ENCODE measurements at places on chromosomes 16 and 17.

GRCh38 chr16:23395732-23396131 lies 57.3 kb downstream of the COG7 start:
- no peak for DNase-seq

- no peak for DNase-seq
Observed at GRCh38 chr17:79538291-79538690, 72.6 kb downstream of the RBFOX3 start.

DNA sequence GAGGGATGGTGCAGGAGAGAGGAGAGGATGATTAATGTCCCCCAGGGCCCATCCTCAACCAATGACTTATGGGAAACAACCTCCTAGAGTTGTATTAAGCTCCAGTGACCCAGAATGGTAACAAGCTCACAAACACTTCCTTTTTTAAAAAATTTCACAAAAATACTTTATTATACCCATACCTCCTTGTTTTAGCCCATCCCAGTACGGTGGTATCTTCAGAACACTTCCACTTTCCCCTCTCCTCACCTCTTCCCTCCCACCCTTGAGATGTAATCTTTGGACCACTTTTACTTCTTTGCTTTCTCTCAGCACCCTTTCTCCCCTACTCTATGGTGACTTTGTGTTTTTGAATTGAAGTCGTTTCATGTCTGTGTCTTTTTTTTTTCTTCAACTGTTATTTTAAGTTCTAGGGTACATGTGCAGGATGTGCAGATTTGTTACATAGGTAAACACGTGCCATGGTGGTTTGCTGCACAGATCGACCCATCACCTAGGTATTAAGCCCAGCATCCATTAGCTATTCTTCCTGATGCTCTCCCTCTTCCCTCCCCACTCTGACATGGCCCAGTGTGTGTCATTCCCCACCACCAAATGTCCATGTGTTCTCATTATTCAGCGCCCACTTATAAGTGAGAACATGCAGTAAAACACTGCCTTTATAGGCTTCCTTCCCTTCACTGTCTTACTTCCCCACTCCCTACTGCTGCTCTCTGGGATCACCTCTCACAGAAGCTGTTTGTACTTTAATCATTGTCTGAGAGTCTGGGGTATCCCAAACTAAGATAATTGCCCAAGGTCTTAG lies 124.5 kb downstream of the PRKCB start:
- DNase-seq, result peak; percentile 14

- peak; percentile 20 for DNase-seq
Observed at GRCh38 chr16:69465083-69465721, 40.8 kb downstream of the CYB5B start.

- no peak for DNase-seq
Observed at GRCh38 chr16:68487669-68488068, 39.4 kb upstream of the SMPD3 start.

DNA sequence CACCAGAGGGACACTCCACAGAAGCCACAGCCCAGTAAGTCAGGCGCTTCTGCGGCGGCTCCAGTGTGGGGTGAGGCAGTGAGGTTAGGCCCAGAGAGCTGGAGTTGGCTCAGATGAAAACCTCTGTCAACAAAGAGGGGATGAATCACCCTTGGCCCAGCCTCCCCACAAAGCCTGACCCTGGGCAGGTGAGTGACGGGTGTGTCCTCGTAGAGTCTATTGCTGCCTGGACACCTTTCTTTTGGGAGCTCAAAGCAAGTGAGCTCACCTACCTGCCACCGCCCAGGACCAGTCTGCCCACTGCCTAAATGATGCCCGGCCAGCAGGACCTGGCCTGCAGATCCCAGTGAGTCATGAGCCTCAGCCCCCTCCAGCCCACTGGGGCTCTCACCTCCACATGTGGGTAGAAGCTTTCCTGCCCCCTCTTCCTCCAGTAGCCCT lies 24.9 kb upstream of the DBNDD1 start:
- no peak for DNase-seq

DNA sequence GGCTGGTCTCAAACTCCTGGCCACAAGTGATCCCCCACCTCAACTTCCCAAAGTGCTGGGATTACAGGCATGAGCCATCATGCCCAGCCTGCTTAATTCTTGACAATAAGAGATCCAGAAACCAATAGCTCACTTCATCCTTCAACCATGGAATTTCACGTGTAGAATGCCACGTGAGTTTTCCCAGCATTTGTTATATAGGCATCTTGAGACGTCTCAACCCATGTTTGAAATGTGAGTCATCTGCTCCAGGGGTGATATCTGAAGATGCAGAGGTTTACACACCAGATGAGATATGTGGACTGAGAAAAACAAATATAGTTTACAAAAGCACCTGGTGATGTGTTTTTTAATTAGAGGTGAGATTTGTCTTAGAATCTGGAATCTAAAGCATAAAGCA lies 7.1 kb downstream of the TEKT3 start:
- DNase-seq, result no peak

DNA sequence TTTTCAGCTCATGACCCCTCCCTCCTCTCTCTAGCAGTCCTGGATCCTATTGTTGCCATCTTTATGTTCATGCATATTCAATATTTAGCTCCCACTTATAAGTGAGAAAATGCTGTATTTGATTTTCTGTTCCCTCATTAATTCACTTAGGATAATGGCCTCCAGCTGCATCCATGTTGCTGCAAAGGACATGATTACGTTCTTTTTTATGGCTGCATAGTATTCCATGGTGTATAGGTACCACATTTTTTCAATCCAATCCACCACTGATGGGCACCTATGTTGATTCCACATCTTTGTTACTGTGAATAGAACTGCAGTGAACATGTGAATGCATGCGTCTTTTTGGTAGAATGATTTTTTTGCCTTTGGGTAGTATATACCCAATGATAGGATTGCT lies 188.4 kb downstream of the FOXL1 start:
- no peak for DNase-seq

- DNase-seq, result no peak
Observed at GRCh38 chr17:6695051-6695450, 18.1 kb downstream of the SLC13A5 start.

DNA sequence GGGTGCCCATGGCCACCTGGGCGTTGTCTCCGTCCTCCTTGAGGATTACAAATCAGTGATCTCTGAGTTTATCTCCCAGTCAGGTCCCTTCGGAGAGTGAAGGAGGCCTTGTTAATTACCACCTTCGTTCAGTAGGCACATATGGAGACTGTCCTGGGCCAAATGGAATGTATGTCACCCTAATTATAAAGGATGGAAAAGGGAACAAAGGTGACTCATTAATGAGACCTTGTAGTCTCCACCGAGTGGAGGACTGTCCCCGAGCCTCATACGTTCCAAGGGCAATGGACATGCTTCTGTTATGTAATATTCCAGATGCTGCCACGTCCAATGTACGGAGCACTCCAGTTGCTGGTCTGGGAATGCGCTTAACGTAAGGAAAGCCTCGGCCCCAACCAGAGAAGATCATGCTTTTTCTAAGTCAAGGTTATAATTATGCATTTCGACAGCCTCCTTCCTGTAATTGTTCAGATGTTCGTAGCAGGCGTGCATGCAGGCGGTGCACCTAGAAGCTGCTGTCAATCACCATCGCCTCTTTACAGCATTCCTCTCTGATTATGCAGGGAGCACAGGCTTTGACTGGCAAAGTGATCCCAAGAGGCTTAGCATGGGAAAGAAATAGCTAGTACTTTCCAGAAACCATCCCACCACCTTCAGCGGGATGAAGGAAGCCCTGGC lies 22.4 kb upstream of the SEC14L1 start:
- DNase-seq, result no peak

- DNase-seq, result no peak
Observed at GRCh38 chr16:15954814-15955151, 5.4 kb downstream of the ABCC1 start.

DNA sequence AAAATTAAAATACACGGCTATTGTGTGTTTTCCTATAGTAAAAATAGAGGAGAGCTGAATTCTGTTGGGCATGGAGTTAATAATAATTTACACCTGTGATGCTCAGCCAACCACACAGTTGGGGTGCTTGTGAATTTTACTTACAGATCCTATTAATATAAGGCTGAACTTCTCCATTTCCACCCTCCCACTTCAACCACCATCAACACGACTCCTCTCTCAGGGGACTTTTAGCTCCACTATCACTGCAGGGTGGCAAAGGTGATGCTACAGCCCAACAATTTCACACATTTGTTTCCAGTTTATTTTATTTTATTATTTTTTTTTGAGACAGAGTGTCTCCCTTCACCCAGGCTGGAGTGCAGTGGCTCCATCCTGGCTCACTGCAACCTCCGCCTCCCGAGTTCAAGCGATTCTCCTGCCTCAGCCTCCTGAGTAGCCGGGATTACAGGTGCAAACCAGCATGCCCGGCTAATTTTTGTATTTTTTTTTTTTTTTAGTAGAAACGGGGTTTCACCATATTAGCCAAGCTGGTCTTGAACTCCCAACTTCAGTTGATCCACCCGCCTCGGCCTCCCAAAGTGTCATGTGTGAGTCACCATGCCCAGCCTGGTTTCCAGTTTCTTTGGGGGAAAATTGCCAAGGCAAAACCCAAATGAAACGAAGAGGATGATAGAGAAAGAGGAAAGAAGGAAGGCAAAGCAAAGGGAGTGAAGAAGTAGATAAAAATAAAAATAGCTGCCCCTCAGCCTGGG lies 57.9 kb downstream of the GNA13 start:
- no peak for DNase-seq

- DNase-seq, result no peak
Observed at GRCh38 chr17:51778842-51779241, 379.7 kb downstream of the CA10 start.

GRCh38 chr17:10394201-10394887 lies 21.5 kb upstream of the MYH13 start:
- no peak for DNase-seq

GRCh38 chr17:13635951-13636350 lies 34.2 kb upstream of the HS3ST3A1 start:
- DNase-seq, result no peak

DNA sequence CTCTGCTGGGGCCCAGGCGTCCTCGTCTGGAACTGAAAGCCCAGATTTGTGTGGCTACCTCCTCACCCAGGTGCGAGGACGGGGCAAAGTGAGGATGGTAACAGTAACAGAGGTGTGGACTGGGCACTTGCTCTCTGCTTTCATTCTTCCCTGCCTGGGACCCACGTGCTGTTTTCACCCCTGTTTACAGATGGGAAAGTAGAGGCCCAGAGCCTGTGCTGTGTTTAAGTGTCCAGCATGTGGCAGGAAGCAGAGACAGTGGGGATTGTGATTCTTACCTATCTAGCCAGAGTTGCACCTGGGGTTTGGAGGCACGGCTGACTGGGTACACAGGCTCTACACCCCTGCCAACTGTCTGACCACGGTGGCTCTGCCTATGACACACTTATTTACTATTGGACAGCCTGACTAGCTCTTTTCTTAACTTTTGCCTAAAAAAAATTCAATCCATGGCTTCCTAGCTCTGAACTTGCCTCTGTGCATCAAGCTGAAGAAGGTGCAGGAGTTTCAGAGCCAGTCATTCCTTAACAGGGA lies 155.4 kb downstream of the CLEC16A start:
- no peak for DNase-seq

GRCh38 chr17:80888276-80889160 lies 103.1 kb upstream of the CHMP6 start:
- DNase-seq, result no peak

GRCh38 chr16:23258919-23259237 lies 43.2 kb upstream of the SCNN1B start:
- DNase-seq, result no peak

- no peak for DNase-seq
Observed at GRCh38 chr16:4087099-4087885, 28.9 kb downstream of the ADCY9 start.

DNA sequence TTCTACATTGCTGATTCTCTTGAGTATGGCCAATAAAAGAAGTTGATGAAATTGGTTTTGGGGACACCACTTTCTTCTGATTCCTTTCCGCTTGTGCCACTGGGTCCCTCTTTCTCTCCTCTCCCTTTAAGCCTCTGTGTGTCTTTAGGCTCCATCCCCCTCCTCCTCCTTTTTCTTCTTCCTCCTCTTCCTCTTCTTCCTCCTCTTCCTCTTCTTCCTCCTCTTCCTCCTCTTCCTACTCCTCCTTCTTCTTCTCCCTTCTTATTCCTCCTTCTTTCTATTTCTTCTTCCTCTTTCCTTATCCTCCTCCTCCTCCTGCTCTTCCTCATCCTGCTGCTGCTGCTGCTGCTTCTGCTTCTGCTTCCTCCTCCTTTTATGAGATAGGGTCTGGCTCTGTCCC lies 93.7 kb downstream of the CHD9NB start:
- no peak for DNase-seq

DNA sequence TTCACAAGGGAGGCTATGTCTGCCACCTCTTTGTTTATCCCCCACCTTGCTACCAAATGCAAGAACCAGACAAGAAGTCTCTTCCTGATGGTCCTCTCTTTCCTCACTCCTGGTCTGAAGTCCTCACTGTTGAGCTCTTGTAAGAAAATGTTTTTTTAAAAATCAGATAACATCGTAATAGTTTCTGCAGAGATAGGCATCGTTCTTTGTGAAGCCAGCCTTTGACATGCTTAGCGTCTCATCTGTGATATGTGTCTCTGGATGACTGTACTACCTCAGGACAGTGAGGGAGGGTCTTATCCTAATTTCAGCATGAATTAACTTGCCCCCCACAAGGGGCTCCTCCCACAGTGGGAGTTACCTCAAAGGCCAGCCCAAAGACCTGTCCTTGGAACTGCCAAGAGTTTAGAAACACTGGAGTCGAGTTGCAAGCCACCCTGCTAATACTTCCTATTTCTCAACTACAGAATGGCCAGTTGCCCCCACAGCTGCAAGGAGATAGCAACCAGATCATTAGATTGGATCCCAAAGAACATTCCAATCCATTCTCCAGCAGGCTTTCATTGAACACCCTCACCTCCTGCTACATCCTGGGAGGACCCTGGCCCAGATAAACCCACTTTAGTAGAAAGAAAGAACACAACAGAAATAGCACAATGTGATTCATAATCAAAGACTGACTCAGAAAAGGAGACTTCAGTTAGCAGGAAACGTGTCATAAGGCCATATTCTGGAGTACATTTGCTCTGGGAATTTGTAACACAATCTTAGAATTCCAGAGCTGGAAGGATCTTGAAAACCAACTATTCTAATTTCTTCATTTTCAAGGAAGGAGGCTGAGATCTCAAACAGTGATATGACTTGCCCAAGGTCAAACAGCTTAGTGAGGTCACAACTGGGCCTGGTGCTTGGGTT lies 151.0 kb downstream of the IRX3 start:
- DNase-seq, result no peak
